Stimulated activated CD4-positive, alpha-beta T cell treated with anti-CD3 and anti-CD28 coated beads, TNF-alpha, amount 100 ng/mL, for 48 hours (primary cell): ENCODE measurements at places on chromosomes 16 and 17.

DNA sequence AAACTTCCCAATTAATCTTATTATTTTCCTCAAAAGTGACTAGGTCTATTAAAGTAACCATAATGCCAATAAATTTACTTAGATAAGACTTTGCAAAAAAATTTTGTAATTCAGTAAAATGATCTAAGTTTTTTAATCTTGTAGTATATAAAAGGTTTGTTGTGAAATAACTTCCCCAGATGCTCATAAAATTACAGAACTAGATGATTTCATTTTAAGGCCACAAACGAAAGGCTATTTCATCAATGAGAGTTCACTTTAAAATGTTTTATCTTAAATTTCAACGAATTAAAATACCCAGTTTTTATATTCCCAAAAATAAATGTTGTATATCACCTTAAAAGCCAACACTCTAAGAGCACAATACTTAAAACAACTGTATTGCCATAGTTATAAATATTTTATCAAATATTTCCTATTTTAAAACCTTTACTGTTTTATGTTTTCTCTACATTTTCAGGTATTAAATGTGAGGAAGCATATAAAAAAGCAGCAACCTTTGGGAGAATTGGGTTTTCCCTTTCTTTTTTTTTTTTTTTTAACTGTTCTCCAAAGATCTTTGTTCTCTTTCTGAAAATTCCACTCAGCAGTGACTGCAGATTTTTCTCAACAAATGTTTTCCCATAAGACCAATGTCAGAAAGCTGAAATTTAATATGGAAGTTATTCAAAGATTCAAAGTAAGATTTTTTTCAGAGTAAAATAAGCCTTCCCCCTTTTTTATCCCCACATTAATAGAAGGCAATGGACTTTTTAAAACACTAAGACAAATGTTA, 169.9 kb downstream of the CYB561 start:
- DNase-seq = no peak

GRCh38 chr16:22929461-22929860, 115.5 kb downstream of the HS3ST2 start:
- DNase-seq = no peak

- DNase-seq = no peak
Observed at GRCh38 chr17:81431545-81432482, 36.6 kb downstream of the BAHCC1 start.

DNA sequence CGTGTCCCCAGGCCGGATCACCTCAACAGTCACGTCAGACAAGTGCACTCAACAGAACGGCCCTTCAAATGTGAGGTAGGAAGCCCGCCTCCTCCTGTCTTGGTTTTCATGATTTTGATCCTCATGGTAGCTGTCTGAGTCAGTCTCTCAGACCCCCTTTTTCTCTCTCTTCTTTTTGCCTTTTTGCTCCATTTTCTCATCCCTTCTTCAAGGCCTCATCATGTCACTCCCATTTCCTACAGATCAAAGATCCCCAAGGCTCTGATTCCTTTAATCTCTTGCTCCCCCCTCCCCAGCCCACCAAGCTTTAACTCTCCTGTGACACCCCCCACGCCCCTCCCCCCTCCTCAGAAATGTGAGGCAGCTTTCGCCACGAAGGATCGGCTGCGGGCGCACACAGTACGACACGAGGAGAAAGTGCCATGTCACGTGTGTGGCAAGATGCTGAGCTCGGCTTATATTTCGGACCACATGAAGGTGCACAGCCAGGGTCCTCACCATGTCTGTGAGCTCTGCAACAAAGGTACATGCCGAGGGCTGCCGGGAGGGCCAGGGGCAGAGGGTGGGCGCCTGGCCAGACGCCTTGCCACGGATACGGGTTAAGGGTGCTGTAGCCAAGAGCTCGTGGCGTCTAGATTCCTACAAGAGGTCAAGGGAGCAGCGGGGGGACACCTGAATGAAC, 2.0 kb downstream of the MAZ start:
- no peak for DNase-seq

DNA sequence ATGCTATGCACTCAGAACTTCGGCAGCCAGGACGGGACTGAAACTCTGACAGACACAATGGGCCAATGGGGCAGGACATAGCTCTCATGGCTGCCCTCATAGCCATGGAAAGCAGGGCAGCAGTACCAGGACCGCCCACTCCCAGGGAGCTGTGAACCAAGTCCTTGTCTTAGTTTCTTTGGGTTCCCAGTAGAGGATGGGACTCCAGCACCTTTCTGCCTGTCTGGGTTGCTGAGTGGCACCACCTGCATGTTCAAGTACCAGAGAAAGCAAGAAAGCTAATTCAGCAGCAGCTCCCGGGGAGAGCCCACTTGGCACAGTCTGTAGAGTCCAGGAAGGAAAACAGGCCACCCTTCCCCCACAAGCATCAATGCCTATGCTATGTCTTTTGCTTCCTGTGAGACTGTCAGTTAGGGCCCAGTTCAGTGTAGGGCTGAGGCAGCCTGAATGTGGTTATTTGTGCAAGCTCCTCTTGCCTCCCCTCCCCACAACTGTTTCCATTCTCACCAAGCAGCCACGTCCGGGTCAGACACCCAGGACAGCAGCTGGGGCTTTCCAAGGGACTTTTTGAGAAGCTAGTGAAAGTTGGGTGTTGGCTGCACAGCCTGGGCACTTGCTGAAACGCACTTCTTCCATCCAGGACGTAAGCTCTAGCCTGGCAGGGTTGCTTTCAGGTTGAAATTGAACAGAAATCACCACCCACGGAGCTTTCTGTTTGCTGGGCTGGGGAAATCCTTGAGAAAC, 7.8 kb downstream of the SUPT4H1 start:
- DNase-seq = no peak

DNA sequence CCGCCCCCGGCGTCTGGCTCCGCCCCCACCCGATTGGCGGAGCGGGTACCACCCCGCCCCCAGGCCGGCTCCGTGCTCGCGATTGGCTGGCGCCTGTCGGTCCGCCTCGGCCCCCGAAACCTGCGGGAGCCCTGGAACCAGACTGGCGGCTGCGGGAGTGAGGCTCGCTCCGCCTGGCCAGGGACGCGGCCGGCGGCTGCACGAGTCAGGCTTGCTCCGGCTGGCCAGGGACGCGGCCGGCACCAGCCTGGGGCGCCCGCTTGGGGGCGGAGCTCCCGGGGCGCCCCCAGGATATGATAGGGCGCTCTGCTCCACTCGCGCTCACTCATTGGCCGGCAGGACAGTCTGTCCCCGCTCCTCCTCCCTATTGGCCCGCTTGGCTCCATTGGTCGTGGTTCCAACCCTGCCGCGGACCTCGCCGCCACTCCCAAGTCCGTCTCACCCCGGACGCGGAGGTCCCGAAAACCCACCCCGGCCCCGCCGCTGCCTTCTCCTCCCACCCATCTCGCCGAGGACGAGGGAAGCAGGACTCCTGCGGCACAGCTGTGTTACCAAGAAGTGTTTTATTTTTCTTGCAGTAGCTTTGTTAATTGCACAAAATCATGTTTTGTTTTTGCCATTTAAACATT, 340 bp upstream of the ROGDI start:
- DNase-seq = peak; percentile 71

DNA sequence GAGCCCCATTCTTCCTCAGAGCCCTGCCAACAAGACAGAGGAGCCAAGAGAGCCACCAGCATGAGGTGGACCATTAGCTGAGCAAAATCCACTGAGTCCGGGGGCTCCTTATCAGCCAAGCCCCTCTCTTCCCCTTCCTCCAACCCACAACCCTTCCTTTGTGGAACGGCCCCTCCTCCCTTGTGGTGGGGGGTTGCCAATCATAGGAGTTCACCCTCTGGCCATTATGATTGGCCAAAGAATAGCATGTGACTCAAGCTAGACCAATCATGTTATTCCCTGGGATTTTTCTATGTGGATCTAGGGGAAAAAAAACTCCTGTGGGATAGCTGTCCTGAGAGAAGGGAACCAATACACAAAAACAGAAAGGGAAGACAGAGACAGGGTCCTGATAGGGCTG, 120.5 kb downstream of the C16orf95 start:
- DNase-seq = no peak

- peak; percentile 36 for DNase-seq
Observed at GRCh38 chr17:42067371-42068091, 17.1 kb upstream of the C17orf113 start.

GRCh38 chr16:67170168-67170948, at the start of gene NOL3:
NOL3 (plus strand) TSS chr16:67170538.
- peak; percentile 59 for DNase-seq

DNA sequence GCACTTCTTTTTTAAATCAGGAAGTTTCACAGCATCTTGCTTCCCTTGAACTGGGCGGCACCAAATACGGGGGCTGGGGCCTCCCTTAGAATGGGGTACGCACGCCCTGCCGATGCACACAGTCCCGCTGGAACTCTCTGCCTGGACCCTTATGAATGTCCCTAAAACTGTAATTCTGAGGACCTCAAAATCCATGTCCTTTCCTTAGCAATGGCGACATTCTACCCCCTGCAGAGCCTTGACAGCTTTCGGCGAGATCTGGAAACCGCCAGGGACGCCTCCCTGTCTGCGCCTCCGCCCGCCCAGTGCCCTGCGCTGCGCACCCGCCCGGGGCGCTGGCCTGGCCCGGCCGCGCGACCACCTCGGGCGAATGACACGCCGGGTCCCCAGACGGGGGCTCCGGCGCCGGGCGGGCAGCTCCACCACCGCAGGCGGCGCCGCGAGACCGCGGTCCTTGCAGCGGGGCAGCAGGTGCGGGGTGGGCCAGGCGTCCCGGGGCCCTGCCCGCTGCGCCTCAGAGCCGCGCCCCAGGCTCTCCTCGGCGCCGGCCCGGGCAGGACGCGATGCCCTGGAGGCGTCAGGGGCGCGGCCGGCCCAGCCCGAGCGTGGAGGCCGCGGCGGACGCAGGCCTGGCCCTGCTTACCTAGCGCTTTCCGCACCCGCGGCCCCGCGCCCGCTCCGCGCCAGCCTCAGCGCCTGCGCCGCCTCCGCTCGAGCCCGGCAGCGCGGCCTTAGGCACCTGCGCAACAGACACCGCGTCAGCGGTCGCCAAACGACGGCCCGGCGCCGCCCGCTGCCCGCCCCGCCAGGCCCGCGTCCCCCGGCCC, 548 bp downstream of the HAGH start:
- peak; percentile 44 for DNase-seq

DNA sequence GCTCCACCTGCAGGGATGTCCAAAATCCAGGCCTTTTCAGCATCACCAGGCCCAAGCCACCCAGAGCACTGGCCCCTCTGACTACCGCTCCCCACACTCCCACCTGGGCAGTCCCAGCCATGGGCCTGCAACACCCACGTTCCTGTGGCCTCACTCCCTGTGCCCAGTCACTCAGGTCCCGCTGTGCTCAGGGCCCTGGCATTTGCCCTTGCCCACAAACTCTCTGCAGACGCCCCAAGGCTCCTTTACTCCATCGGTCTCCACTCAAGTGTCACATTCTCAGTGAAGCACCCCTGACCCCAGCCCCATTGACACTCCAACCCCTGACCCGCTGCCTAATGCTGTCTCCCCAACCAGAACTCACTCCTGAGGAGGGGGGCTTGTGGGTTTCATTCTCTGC, 23.6 kb downstream of the MPG start:
- no peak for DNase-seq

DNA sequence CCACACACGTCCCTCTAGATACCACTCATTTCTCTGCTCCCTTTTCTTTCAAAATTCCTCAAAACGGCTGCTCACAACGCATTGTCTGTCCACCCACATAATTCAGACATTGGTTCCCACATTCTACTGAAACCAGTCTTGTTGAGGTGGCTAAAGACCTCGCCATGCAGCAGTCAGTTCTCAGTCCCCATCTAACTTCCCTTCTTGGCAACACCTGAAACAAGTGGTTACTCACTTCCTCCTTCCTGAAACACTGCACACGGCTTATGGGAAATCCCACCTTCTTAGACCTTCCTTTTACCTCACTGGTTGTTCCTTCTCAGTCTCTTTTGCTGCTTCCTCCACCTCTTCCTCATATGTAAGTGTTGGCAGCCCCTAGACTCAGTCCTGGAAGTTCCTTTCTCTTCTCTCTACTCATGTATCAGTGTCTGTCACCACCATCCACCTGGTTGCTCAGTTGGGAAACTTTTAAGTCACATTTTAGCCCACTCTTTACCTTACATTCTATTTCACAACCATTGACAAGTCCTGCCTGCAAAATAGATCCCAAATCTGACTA, 277.1 kb downstream of the CEP112 start:
- no peak for DNase-seq

DNA sequence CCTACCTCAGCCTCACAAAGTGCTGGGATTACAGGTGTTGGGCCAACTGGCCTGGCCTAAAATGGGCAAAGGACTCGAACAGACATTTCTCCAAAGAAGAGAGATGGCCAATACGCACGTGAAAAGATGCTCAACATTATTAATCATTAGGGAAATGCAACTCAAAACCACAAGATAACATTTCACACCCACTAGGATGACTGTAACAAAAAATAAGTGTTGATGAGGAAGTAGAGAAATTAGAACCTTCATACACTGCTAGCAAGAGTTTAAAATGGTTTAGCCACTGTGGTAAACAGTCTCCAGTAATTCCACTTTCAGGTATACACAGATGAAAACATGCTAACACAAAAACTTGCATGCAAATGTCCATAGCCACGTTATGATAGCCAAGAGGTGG, 5.7 kb downstream of the TMED6 start:
- no peak for DNase-seq

DNA sequence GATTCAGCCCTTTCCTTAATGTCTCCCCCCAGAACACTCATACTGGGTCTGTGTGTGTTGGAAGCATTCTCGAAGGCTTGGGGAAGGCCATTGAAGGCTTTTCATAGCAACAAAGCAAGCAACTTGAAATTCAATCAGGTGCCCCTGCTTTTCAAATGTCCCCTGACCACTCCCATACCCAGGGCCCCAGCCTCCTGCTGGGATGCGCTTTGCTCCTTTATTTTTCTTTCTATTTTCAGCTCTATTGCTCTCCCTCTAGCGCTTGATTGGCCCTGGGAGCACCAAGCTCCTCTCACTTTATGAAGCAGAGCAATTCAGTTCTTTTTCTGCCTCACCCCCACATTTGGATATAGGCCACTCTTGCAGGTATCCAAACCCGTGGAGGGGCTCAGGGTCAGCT, 92.0 kb downstream of the WSCD1 start:
- DNase-seq = no peak
